Left renal pelvis (tissue), 4 donors: ENCODE measurements at places on chromosomes 16 and 17.

GRCh38 chr17:51000835-51001638 lies 119.6 kb downstream of the SPAG9 start:
- no peak for DNase-seq

GRCh38 chr17:82092094-82092586 lies 5.9 kb downstream of the FASN start:
- DNase-seq = no peak

- DNase-seq = no peak
Observed at GRCh38 chr16:78929841-78930240, 670.7 kb downstream of the MAF start.

GRCh38 chr16:17369421-17370222 lies 101.1 kb downstream of the XYLT1 start:
- DNase-seq = no peak

DNA sequence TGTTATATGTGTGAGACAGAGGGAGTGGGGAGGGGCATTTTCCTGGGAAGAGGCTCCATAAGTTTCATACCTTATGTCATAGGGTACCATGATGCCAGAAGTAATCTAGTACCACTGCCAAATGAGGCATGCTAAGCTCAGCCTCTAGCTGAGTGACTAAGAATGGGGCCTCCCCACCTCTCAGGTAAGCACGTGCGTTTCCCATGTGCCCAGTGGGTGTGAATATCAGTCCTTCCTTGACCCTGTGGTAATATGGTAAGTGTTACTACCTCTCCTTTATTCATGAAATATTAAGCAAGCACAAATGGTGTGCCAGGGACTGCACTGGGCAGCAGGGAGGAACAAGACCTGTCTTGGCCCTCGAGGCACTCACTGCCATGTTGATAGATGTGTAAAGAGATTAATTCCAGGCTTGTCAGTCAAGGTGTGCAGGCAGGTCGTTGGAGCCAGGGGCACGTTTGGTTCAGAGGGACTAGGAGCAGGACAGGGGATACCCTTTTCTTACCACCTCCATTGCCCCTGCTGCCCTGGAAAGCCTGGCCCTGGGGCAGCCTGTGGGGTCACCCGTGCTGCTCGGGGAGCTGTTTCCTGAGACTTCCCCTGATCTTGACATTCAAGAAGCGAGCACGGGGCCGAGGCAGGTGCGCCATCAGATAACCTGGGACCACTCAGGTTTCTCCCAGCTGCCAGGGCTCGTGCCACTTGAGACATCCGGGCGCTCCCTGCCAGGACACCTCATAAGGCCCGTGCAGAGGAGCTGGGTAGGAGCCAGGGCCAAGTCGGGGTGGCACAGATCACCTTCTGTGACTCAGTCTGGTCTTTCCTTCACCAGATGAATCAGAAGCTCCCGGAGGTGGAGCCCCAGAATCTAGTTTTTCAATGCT lies 8.8 kb downstream of the RSAD1 start:
- DNase-seq = no peak

- no peak for DNase-seq
Observed at GRCh38 chr16:4578961-4579530, 22.9 kb downstream of the C16orf96 start.

DNA sequence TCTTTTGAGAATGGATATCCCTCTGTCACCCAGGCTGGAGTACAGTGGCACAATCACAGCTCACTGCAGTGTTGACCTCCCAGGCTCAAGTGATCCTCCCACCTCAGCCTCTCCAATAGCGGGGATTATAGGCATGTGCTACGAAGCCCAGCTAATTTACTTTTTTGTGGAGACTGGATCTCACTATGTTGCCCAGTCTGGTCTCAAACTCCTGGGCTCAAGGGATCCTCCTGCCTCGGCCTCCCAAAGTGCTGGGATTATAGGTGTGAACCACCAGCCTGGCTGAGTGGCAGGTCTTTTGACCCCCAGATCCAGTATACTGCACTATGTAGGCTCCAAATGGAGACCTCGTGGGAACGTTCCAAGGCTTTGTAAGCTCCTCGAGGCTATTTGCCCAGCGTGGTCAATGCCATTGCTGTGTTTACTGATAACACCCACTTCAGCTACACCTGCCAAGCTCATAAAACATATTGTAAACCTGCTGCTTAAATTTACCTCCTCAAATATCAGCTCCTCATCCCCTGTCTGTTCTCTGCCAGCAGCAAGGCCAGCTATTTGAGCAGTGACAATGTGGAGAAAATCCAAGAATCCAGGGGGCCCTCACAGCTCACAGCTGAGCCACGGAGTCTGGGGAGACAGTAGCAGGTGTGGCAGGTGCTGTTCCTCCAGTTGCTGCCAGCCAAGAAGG lies 16.2 kb upstream of the KIFC3 start:
- no peak for DNase-seq

DNA sequence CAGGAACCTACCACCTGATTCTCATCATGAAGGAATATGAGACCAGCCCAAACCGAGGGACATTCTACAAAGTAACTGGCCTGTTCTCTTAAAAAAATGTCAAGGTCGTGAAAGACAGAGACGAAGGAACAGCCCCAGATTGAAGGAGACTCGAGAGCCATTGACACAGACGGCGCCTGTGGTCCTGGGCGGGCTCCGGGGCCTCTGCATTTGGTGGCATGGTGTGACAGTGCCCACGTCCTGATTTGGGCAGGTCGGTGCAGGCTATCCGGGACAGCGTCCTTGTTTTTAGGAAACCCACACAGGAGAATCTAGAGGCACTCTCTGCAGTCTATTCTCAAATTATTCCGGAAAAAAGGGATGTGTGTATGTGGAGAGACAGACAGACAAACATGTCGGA lies 64.1 kb downstream of the ADCY9 start:
- no peak for DNase-seq

DNA sequence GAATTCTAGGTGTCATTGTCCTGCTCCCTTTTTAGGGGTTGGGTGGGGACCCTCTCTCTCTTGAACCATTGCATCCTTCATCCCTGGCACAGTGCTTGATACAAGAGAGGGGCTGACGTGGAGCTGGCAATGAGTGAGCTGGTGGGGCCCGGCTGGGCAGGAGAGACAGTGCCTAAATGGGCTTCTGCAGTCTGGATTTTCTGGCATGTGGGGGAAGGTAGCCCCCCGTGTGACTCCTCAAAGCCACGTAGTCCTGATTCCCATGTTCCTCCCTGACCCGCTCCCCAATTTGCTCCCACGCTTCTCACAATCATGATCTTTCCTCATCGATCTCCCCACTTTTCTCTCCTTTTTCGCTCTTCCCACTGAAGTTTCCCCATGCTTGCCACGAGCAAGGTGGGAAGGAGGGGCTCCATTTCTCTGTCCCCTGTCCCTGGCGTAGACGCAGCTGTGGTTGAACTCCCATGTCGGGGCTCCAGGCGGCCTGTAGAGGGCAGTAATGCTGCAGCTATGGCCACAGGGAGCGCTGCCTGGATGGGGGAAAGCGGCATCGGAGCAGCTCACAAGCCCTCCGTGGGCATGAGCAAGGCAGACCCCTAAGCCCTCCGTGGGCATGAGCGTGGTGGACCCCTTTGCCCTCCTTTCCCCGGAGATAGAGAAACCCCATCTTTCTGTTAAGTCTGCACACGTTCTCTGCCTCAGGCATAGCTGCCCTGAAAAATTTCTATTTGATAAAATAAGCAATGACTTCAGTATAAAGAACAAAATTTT lies 47.5 kb downstream of the HAPSTR1 start:
- peak; percentile 47 for DNase-seq

GRCh38 chr16:8109510-8110369 lies 480.6 kb downstream of the TMEM114 start:
- no peak for DNase-seq

- DNase-seq = no peak
Observed at GRCh38 chr17:6453279-6454024, 9.2 kb downstream of the PIMREG start.

GRCh38 chr17:36632916-36633771 lies 31.8 kb downstream of the MRM1 start:
- DNase-seq = no peak

- no peak for DNase-seq
Observed at GRCh38 chr17:76515274-76515949, 14.2 kb upstream of the RHBDF2 start.

DNA sequence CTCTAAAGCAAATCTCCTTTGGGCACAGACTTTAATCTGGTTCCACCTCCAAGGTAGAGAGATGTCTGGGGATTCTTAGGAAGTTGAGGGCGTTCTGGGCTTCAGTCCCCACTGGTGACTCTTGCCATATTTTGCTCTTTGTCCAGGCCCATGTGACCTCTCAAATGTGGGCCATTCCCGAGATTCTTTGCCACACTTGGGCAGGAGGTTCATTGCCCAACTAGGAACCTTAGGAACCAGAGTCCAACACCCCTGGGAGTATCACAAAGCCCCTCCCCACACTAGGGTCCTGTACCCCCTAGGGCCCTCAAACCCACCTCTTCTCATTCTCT lies 6.5 kb downstream of the KRT14 start:
- no peak for DNase-seq

DNA sequence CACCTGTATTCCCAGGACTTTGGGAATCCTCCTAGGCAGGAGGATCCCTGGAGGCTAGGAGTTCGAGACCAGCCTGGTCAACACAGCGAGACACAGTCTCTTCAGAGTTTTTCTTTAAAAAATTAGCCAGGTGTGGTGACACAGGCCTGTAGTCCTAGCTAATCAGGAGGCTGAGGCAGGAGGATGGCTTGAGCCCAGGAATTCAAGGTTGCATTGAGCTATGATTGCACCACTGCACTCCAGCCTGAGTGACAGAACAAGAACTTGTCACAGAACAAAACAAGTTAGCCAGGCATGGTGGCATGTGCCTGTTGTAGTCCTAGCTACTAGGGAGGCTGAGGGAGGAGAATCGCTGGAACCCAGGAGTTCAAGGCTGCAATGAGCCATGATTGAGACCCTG lies 24.8 kb downstream of the ANKRD40 start:
- DNase-seq = no peak
